HepG2 (cell line): ENCODE measurements at places on chromosomes 4 and X. TPM values are rescaled to one million over a fixed set of nuclear protein-coding genes. Genes with fewer than 3 reads are reported as not detected.

SEC24D gene
- 51.1 and 78.6 TPM in 2 replicates for total RNA-seq

STARD8 gene
- total RNA-seq: 0.02 TPM in 1 of 2 replicates, not detected in the other

CXCL11 gene
- total RNA-seq: not detected in 2 replicates

USP17L25 gene
- total RNA-seq: not detected in 2 replicates

MUC7 gene
- not detected in 2 replicates for total RNA-seq

LDB2 gene
- total RNA-seq: not detected in 2 replicates

PPBP gene
- total RNA-seq: not detected in 2 replicates

S100P gene
- 278 and 348 TPM in 2 replicates for total RNA-seq

- DNase-seq: no peak
- no peaks in the 10 kb centered on the region for H3K4me1 ChIP-seq
- no peak overlapping the region for H3K27ac ChIP-seq
- no peaks in the 10 kb centered on the region for H3K27me3 ChIP-seq
- no peaks in the 10 kb centered on the region for H3K36me3 ChIP-seq
These were observed 727.9 kb downstream of the CCSER1 start for GRCh38 chr4:90855111-90855510.

DNA sequence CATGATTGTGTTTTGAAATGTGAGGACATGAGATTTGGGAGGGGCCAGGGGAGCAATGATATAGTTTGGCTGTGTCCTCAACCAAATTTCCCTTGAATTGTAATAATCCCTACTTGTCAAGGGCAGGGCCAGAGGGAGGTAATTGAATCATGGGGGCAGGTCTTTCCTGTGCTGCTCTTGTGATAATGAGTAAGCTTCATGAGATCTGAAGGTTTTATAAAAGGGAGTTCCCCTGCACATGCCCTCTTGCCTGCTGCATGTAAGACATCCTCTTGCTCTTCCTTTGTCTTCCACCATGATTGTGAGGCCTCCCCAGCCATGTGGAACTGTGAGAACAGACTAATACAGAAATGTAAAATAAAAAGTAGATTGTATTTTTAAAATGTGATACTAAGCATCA, 1294.9 kb downstream of the ADGRL3 start:
- H3K4me1 ChIP-seq: no peaks in the 10 kb centered on the region
- no peaks in the 10 kb centered on the region for H3K27me3 ChIP-seq
- DNase-seq: no peak
- no peaks in the 10 kb centered on the region for H3K36me3 ChIP-seq
- H3K4me3 ChIP-seq: no peak overlapping the region
- no peak overlapping the region for H3K27ac ChIP-seq

DNA sequence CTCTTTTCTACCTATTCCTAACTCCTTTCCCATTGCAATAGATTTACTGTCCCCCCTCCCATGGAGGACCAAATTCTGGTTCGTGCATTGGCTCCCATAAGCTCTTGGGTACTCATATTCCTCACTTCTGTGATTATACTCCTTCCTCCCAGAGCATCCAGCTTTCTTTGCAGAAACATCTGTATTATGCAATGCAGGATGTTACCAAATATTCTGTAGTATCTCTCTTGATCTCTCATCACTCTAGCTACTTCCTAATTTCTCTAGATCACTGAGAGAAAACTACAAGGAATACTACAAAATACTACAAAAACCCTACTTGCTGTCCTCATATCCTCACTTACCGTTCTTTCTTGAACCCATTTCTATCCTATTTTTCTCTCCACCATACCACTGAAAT, 395.9 kb upstream of the HS3ST1 start:
- no peak for DNase-seq
- no peaks in the 10 kb centered on the region for H3K36me3 ChIP-seq
- no peaks in the 10 kb centered on the region for H3K27me3 ChIP-seq
- H3K4me1 ChIP-seq: no peaks in the 10 kb centered on the region
- H3K4me3 ChIP-seq: no peak overlapping the region
- no peak overlapping the region for H3K27ac ChIP-seq

- no peak for DNase-seq
- H3K27ac ChIP-seq: no peak overlapping the region
- no peaks in the 10 kb centered on the region for H3K36me3 ChIP-seq
- no peaks in the 10 kb centered on the region for H3K27me3 ChIP-seq
These were observed 42.7 kb upstream of the CITED1 start for GRCh38 chrX:72348247-72348979.

DNA sequence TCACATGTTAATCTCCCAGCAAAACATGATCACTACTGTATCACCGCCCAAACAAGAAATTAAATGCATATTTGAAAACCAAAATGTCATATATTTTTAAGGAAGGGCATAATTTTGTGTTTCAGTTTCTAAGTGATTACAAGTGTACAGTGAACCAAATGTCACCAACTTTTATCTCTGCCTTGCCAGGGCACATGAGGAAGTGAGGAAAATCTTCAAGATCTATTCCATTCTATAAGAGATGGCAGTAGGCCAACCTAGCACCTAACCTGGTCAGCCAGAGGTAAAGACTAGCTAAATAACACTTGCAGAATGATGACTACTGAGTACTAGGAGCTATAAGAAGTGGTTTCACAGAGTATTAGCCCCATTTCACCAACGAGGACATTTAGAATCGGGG, 107.2 kb downstream of the ATP11C start:
- DNase-seq: no peak
- no peak overlapping the region for H3K4me3 ChIP-seq
- peaks cover 12% of the 10 kb centered on the region for H3K4me1 ChIP-seq
- H3K27ac ChIP-seq: no peak overlapping the region

GRCh38 chr4:42442601-42443000, 45.3 kb downstream of the SHISA3 start:
- H3K27me3 ChIP-seq: no peaks in the 10 kb centered on the region
- no peaks in the 10 kb centered on the region for H3K4me1 ChIP-seq
- no peak overlapping the region for H3K4me3 ChIP-seq
- H3K27ac ChIP-seq: no peak overlapping the region
- no peaks in the 10 kb centered on the region for H3K36me3 ChIP-seq
- no peak for DNase-seq
